Hematopoietic multipotent progenitor cell treated with erythropoietin and hydrocortisone succinate and interleukin-3 and kit ligand, for 6 days (in vitro differentiated cells): ENCODE measurements at places on chromosomes 5 and 9.
A peak's percentile ranks its signal among the peaks of the same experiment; 100 is the strongest.

GRCh38 chr9:137311986-137312851 lies 10.1 kb upstream of the NRARP start:
- DNase-seq, result no peak

GRCh38 chr5:15959370-15960164 lies 220.0 kb downstream of the MARCHF11 start:
- no peak for DNase-seq

- DNase-seq, result peak; percentile 61
Observed at GRCh38 chr9:71683598-71684235, 84.6 kb downstream of the CEMIP2 start.

- DNase-seq, result no peak
Observed at GRCh38 chr9:126127591-126127990, 199.0 kb upstream of the MVB12B start.

DNA sequence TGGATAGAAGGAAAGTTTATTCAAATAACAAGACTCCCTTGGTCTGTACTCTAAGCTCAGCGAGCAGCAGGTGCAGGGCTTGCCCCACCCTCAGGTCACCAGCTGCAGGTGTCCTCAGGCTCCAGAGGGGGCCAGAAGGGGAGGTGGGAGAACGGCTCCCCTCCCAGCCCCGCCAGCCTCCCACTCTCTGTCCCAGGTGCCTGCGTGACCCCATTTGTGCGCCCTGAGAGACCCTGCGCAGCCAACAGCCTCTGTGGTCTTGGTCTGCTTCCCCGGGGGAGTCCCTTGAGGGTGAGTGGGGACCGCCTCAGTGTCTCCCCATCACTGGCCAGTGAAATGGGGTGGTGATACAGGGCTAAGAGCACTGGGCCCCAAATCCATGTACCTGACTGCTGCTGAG lies 62.3 kb upstream of the STXBP1 start:
- DNase-seq, result no peak

- DNase-seq, result peak; percentile 75
Observed at GRCh38 chr9:129752900-129753729, at the start of gene PTGES. PTGES (minus strand) TSS chr9:129753042; CDS start chr9:129753012, 30 bp downstream.

- no peak for DNase-seq
Observed at GRCh38 chr9:71709384-71709783, 58.9 kb downstream of the CEMIP2 start.

DNA sequence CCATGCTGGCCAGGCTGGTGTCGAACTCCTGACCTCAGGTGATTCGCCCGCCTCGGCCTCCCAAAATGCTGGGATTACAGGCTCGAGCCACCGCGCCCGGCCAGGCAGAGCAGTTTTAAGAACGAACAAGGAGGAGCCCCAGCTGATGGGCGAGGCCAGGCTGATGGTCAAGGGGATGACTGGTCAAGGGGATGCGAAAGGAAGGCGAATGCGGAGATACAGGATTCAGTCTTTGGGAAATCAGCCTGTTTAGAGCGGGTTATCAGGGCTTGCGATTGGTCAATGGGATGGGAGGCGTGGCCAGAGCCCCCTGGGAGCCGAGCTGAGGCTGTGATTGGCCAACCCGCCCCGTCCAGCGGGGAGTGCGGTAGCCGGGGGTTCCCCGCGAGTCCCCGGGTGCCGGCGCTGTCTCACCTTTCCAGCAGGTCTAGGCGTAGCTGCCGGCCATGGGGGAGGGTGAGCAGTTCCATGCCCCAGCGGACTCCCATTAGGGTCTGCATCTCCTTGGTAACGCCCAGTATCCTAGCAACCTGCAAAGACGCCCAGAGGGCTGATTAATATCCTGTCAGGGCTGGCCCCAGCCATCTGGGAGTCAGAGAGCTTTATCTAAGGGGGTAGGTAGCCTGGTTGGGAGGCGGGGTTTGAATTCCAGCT lies 7.5 kb upstream of the TOR2A start:
- DNase-seq, result peak; percentile 44

DNA sequence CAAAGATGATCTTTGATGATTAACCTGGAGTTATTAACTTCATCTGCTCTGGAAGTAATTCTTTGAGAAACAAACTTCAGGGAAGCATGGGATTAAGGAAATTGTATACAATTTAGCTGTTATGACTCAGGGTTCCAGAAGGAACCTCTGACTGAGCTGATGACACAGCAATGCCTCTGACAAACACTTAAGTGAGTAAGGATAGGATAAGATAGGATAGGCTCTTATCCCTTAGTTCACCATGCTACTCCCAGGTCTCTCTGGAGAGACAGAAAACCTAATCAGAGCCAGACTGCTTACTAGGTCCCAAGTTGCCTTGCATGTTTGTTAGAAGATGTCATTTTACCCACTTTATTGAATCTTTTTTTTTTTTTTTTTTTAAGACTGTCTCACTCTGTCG lies 12.6 kb upstream of the TMEM38B start:
- no peak for DNase-seq

DNA sequence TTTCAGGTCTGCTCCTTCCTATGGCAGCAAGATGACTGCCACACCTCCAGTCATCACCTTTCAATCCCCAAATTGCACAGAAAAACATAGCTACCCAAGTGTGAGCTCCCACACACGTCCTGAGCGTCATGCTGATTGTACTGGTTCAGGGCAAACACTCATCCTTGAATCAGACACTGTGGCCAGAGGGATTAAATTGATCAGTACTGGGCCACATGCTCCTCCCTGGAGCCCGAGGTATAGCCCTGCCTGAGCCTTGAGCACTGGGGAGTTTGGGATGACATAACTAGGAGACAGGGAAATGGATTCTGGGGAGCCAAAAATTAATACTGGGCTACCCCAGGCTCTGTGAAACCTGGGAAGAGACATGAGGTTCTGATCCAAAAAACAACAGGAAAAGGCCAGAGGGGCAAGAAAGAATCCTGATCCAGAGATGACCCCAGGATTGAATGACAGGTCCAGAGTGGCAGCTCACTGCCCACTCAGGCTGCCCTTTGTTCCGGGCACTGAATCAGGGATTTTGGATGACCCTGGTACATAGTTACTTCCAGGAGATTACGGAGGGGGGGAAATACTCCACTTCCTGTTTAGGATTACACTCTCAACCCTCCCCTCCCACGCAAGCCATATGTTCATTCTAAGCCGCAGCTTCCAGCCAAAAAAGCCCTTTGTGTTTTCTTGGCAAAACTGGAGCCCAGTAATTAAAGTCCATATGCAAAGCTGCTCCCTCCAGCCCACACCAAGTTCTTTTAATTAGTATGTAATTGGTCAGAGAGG lies 141.6 kb upstream of the SPRY4 start:
- no peak for DNase-seq

GRCh38 chr5:92890841-92891244 lies 690.2 kb downstream of the NR2F1-AS1 start:
- DNase-seq, result no peak

DNA sequence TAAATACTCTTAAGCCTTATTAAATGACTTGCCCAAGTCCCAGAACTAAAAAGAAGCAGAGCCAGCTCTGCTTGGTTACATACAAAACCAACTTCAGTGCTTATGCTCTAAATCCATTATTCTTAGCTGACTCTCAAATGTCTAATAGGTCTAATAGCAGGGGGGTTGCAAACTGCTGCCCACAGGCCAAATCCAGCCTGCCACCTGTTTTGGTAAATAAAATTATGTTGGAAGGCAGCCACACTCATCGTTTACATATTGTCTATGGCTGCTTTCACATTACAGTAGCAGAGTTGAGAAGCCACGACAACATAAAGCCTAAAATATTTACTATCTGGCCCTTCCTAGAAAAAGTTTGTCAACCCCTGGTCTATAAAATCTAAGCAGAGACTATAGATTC lies 69.0 kb downstream of the KLHL3 start:
- peak; percentile 9 for DNase-seq

DNA sequence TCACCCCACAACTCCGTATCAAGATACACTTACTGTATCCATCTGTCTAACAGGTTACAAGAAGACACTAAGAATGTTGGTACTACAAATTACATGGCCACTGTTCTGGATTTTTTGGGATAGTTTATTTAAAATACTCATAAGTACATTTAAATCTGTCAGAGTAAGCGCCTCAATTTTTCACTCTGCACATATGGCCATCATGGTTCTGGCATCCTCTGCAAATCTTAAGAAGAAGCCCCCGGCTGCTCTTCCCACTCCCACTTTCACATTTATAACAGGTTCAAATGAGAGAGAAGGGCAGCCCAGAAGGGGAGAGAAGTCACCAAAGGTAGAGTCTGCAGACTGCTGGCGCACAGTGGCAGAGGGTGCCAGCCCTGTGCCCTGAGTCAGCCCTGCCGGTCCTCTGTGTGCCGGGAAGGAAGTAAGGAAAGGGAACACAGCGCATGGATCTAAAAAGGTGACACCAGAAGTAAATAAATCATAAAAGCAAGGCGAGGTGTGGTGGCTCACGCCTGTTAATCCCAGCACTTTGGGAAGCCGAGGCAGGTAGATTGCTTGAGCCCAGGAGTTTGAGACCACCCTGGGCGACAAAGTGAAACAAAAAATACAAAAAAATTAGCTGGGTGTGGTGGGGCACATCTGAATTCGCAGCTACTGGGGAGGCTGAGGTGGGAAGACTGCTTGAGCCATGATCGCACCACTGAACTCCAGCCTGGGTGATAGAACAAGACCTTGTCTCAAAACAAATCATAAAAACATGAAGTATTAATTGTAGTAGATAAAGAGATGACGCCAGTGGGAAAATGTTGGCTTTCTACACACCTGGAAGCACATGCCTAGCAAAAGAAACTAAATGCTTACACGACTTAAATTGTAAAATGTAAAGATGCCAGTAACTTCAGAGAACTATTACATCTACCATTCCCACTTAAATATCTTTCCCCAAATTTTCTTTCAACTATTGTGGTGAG lies 30.0 kb downstream of the RNF130 start:
- DNase-seq, result no peak

DNA sequence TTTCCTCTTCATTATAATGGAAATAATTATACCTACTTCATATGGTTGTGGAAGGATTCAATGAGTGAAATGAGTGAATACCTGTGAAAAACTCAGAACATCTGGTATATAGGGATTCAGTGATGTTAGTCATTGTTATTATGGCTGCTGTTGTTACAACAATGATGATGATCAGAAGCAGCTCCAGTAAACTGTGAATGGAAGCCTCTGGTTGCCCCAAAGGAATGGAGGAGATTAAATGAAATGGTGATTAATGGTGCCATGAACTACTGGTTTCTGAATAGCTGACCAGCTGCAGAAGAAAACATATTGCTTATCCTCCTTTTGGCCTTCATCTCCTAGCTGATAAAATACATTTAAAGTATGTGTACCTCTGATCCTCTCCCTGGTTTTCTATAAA lies 372.0 kb downstream of the ARHGEF28 start:
- no peak for DNase-seq

DNA sequence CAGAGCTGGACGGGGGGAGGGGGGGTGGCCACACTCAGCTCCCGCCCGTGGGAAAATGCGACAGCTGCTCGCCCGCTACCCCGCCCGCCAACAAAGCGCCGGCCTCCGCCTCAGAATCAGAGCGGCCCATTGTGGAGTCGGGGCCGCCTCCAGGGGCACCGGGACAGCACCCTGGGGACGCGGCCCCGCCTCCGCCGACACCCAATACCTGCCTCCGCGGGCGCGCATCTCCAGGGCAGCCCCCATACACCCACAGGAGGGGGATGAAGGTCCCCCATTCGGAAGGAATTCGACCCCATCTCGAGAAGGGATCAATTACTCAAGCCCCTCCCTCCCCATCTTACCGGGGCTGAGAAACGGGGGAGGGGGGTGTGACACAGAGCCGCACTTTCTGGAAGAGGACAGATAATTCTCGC lies 1.3 kb downstream of the NOTCH1 start:
- no peak for DNase-seq

GRCh38 chr9:84841931-84842330 lies 172.4 kb downstream of the NTRK2 start:
- DNase-seq, result no peak

DNA sequence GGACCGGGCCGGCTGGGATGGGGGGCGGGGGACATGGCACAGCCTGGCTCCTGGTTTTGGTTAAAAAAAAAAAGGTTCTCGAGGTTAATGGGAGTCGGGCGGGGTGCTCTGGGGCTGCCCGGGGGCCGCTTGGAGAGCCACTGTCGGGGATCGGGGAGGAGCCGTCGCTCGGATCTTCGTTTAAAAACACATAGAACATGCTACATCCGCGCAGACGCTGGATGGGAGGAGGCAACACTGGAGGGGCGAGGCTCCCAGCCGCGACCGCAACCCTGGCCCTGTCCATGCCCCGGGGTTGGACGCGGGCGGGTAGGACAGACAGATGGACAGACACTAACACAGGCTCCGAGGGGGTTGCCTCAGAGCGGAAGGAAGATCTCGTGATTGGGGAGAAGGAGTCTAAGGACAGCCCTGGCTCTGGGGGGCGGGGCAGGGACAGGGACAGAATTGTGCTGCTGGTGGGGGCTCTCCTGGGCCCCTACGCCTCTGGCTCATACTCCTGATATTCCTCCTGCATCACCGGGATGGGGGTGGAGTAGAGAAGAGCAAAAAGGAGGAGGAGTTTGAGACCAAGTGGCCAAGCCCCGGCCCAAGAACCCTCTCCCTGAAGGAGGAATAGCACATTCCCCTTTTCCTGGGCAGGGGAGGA lies 9.9 kb downstream of the SNCB start:
- DNase-seq, result peak; percentile 53

DNA sequence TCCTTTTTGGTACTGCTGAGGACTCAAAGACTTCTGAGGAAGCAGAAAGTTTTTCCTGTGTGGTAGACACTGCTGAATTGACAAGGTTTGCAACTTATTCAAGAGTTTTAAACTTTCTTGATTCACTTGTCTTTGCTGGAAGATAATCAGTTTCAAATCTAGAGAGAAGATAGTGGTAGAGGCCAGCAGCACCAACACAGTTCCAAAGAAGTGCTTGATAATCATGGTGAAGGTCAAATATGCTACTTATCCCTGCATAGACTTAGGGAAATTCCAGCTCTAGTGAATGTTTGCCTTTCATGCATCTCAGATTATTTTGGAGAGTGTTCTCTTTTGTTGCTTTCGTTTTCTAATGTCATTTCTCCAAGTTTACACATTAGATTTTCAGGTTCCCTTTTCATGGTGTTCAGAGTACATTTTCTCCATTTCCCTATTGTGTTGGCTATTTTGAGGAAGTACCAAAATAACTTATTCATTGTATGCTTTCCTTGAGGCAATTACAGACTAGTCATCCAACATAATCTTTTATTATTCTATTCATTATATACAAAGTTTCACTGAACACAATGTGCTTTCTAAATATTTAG lies 550 bp downstream of the IFNE start:
- peak; percentile 24 for DNase-seq

- DNase-seq, result no peak
Observed at GRCh38 chr5:59648038-59648831, 245.3 kb downstream of the PDE4D start.

DNA sequence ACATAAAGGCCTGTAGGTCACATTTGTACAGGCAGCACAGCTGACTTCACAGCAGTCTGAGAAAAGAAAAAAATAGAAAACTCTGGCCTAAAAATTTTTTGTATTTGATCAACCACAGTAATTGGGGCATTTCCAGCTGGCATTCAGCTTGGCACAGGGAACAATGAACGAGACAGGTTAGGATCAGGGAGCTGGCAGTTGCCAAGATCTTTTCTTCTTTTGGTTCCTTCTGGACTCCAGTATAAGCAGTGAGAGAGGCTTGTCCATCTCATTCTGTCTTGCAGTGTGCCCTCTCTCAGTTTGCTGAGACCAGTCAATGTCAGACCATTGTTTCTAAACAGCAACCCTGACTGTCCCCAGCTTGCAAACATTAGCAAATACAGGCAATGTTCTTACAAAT lies 601.1 kb downstream of the TLR4 start:
- DNase-seq, result no peak

- DNase-seq, result no peak
Observed at GRCh38 chr5:79261897-79262296, 26.0 kb downstream of the JMY start.
